ENCODE measurements at places on chromosomes 13 and 19. TPM values are rescaled to one million over a fixed set of nuclear protein-coding genes. Genes with fewer than 3 reads are reported as not detected.

The PRODH2 gene
- total RNA-seq, result not detected

The F2RL3 gene
- total RNA-seq, result not detected

The ATXN8OS gene
- not detected for total RNA-seq

The MYO1F gene
- 0.73 TPM for total RNA-seq

The VSIG10L gene
- 0.73 TPM for total RNA-seq

The CPT1C gene
- 22.0 TPM for total RNA-seq

The SLC25A41 gene
- not detected for total RNA-seq

The MISP3 gene
- 0.73 TPM for total RNA-seq

The FFAR2 gene
- total RNA-seq, result not detected

The BICRA gene
- 3.1 TPM for total RNA-seq

The RDH8 gene
- 0.39 TPM for total RNA-seq

The ISYNA1 gene
- 2.6 TPM for total RNA-seq

The ZMYM5 gene
- 7.0 TPM for total RNA-seq

The WDR87 gene
- not detected for total RNA-seq

The BCAM gene
- 1.8 TPM for total RNA-seq

The CYP4F8 gene
- total RNA-seq, result not detected

The FSD1 gene
- total RNA-seq, result 2.6 TPM

The ZNF628 gene
- 2.6 TPM for total RNA-seq

The CYP2S1 gene
- total RNA-seq, result 0.20 TPM
